ENCODE measurements at places on chromosomes 6 and 20. TPM values are rescaled to one million over a fixed set of nuclear protein-coding genes. Genes with fewer than 3 reads are reported as not detected.

- no peak for DNase-seq
Measured at GRCh38 chr6:136403110-136403980, 113.7 kb upstream of the BCLAF1 start.

GRCh38 chr6:111474106-111474505 is 8.9 kb downstream of the REV3L start:
- DNase-seq = no peak

DNA sequence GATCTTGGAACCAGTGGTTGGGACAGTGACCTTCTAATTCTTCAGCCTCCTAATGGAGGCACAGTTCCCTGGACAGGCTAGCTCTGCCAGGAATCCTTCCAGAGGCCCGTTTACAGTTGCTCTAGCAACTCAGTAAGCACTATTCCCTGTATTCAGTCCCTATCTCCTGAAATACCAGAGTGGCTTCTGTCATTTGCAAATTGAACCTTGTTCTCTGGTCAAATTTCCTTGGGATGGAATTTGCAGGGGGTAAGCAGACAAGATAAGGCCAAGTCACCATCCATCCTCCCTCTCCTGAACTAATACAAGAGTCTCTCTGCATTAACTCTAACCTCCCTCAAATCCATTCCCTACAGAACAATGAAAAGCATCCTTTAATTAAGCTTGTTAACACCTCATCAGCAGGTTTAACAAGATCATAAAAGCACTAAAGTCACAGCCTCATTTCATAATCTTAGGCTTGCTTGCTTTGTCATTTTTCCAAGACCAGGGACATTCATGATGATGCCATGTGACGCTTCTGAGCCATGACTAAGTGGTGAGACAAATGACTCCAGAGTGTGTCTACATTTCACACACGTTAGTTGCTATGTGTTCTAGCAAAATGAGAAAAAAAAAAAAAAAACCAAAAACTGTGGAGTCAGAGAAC is 37.1 kb downstream of the SLC22A23 start:
- DNase-seq = no peak

DNA sequence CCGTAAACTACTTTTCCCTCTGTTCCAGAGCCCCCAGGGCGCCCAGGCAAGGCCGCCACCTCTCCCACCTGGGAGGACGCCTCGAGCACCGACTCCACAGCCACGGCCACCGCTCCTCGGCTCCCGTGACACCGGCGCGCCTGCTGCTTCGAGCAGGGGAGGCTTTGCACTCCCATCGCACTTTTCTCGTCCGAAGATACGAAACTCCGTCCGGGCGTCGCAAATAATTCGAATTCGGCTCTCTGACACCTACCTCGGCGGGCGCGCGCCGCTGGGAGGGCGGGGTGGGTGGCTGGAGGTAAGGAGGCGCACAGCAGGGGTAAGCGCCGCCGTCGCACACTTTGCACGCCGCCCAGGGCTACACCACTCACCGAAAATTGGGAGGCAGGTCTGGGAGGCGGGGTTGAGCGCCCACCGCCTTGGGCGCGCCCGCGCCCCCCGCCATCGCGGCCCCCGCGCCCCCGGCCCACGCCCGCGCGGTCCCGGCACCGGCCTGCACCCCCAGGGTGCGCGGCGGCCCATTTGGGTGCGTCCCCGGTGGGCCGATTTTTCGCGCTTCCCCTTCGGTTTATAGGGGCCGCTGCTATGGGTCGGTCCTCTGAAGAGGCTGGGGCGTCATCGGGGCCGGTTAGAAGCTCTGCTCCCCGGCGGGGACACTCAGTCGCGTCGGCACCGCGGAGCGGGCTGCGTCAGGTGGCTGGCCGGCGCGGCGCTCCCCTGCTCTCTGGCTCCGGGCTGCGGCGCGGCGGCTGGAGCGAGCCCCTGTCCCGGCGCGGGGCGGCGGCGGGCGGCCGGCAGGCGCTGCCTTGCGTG is 36.2 kb downstream of the GNAS start:
- no peak for DNase-seq

DNA sequence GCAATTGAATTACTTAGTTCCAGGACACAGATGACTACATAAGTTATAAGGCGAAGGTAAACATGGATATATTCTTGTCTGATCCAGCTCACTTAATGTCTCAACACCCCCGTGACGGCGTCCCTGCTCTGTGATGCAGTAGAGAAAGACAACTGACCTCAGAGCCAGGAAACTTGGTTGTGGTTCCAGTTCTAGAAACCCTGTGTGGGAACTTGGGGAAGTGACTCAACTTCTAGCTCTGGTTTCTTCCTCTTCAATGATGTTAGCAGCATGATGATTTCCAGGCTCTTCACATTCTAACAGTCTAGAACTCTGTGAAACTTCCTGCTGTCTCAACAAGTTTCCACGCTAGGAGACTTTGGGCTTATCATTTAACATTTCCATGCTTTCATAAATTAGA is 18.4 kb downstream of the LAMA4 start:
- no peak for DNase-seq

DNA sequence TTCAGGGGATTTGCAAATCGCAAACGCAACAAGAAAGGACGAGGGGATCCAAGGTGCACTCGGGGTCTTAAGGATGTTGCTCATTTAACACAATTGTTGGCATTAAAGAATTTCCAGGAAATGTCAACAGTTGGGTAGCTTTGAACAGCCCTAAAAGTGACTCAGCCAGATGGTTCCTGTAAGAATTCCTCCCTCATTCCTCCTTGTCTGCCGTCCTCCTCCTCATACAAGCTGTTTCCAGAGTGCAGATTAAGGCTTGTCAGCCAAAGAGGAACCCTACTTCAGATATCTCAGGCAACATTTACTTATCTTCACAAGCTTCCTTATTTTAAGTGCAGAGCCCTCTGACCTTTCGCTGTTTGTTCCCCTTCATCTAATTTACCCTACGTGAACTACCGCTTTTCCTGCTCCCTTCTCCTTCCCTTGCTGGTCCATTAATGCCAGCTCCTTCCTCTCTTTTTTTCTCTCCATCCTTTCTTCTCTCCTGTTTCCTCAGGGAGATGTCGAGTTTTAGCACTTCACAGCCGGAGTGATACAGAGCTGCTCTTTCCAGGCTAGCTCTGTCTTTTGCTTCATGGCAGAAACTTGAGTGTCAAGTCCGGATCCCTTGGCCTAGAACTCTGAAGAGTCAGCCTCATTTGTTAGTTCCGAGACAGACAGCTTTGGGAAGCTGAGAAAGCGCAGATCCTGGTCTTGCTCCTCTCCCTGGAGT is 26.1 kb upstream of the TBC1D7 start:
- DNase-seq = no peak

DNA sequence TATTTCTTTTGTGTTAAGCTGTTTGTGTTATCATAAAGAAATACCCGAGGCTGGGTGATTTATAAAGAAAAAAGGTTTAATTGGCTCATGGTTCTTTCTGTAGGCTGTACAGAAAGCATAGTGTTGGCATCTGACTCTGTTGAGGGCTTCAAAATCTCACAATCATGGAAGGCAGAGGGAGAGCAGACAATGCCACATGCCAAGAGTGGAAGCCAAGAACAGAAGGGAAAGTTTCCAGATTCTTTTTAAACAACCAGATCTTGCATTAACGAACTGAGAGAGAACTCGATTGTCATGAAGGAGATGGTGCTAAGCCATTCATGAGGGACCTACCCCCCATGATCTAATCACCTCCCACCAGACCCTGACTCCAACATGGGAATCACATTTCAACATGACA is 290.1 kb downstream of the BMP2 start:
- DNase-seq = no peak

- no peak for DNase-seq
Measured at GRCh38 chr20:32539817-32540675, 45.1 kb downstream of the NOL4L start.

DNA sequence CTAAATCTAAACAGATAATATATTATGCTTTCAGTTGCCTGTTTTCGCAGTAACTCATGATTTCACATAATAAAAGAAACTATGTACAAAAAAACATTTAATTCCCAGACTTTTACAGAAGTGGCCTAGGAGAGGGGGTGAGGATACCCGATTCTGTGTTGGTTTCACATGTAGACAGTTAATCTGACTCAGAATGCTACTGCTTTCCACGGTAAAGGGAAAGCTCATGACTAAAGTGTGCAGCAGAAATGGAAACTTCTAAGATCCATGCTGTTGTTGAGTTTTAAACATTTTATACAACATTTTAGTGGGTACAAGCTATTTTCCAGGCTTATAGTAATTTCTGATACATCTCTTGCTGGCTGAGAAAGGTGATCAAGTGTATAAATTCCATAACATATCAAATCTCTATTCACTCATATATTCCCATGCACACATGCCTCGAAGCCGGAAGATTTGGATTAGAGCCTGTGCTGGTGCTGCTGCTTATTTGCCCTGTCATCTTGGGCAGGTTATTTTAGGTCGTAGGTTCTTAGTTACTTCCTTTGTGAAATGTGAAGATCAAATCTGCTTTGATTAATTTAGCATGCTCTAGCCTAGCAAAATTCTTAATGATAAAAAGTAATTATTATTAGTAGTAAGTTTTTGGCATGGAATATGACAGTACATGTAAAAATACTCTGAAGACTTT is 896.7 kb upstream of the MAP3K7 start:
- DNase-seq = no peak

- DNase-seq = no peak
Measured at GRCh38 chr20:34445177-34446065, 70.8 kb upstream of the DYNLRB1 start.

GRCh38 chr20:1892119-1892385 is 3.2 kb upstream of the SIRPA start:
- no peak for DNase-seq

- no peak for DNase-seq
Measured at GRCh38 chr6:155310596-155310995, 3.7 kb downstream of the TFB1M start.

GRCh38 chr6:45327956-45328522 is at the start of gene RUNX2:
TSS of gene RUNX2 (plus strand) at chr6:45328330. CDS start at chr6:45328727, 397 bp downstream.
- no peak for DNase-seq

- no peak for DNase-seq
Measured at GRCh38 chr6:6008648-6009421, 2.1 kb upstream of the NRN1 start.

DNA sequence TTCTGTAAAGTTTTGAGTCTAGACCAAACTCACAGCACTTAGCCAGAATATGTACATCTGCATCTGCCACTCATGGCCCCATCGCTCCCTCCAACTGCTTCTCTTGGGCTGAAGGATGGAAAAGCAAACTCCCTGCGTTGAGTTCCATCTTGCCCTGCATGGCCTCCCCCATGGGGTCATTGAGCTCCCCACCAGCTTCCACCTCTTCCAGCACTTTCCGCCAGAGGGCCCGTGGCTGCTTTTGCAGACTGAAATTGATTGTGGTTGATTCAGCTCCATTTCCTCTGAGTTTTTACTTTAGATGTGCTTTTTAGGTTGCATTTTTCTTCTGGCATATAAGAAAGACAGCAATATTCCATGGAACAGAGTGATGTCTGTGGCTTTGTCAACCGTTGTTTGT is 263.1 kb downstream of the ESR1 start:
- no peak for DNase-seq

DNA sequence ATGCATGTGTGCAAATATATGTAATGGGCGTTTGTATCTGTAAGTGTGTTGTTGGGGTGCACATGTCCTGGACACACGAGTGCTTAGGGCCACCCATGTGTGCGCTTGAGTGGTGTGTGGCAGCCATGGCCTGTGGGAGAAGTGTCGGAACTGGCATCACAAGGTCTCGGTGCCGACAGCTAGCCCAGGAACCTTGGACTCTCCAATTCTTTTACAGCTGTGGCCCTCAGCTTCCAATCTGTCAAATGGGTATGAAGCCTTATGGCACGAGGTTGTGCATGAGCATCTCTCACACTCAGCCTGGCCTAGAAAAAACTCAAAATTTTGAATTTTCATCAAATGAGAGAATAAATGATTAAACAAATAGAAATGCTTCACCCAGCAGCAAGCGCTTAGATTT is 42.0 kb downstream of the SPDEF start:
- DNase-seq = no peak

GRCh38 chr6:109194880-109195279 is 99.6 kb downstream of the CEP57L1 start:
- no peak for DNase-seq

DNA sequence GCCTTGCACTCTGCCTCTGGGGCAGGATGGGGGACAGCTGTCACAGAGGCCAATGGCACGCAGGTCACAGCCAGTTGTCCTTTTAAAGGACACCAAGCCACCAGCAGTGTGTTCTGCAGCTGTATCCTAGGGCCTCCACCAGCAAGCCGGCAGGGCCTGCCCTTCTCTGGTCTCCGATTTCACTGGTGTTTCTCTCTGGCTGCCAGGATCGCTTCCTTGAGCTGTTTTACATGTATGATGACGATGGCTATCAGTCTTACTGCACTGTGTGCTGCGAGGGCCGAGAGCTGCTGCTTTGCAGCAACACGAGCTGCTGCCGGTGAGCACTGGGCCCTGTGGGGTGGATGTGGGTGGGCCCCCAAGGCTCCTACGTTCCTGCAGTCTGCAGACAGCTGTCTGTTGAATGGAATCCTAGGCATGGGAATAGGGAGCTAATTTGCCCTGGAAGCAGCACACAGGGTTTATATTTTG is 22.7 kb upstream of the MAPRE1 start:
- DNase-seq = no peak

DNA sequence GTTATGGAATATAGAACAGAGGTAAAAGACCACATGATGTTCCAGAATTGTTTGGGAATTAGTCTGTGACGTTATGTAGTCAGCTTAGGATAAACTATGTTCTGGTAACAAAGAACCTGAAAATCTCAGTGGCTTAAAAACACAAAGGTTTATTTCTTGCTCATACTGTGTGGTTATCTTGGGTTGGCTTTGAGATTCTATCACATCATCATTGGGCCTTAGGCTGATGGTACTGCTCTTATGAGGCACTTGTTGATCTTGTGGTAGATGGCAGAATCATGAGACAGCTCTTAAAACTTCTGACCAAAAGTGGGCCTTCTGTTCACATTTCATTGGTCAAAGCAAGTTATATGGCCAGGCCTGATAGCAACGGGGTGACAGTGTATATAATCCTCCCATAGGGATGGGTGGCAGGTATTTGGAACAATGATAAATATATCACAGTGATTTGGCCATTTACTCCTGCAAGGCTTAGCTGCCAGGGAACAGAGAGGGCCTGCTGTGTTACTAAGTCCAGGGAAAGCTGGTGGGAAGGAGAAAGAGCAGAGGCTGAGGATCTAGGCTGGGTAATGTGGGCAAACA is 13.5 kb downstream of the DHX35 start:
- DNase-seq = no peak

KCNQ5 gene
- 0.25 TPM for polyA plus RNA-seq

PDE7B gene
- 7.2 TPM for polyA plus RNA-seq

HEY2 gene
- 8.0 TPM for polyA plus RNA-seq

SYNDIG1 gene
- polyA plus RNA-seq = 7.8 TPM

CEP43 gene
- 24.8 TPM for polyA plus RNA-seq

PLCB4 gene
- 14.8 TPM for polyA plus RNA-seq

EGFL8 gene
- polyA plus RNA-seq = 40.0 TPM

PLCB1 gene
- 35.5 TPM for polyA plus RNA-seq

HLA-DRB1 gene
- polyA plus RNA-seq = 44.8 TPM

FOXF2 gene
- polyA plus RNA-seq = 0.16 TPM

WFDC5 gene
- not detected for polyA plus RNA-seq

GUCA1A gene
- polyA plus RNA-seq = 0.11 TPM

MARCKS gene
- 224 TPM for polyA plus RNA-seq

Measured in left renal cortex interstitium (tissue), 4 donors.